ENCODE measurements at places on chromosomes 4 and X. TPM values are rescaled to one million over a fixed set of nuclear protein-coding genes. Genes with fewer than 3 reads are reported as not detected.

Gene UCHL1
- total RNA-seq = 0.34 TPM

DNA sequence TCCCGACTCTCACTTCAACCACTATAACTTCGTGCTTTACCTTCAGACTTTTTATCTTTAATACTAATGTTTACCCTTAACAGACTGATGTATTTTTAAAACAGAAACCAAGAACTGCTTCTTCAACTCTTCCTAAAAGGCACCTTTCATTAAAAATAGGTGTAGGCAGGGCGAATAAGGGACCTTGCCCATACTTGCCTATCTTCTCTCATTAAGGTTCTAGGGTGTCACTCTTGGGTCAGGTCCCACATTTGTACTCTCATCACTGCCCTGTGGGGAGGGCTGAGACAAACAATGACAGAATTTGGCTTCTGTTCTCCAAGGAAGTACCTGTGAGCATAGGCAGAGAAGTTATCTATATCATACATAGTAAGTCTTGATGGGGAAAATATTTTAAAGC, 69.7 kb downstream of the ANKRD50 start:
- H3K27me3 ChIP-seq = no peaks in the 10 kb centered on the region
- no peaks in the 10 kb centered on the region for H3K36me3 ChIP-seq
- H3K27ac ChIP-seq = no peak overlapping the region
- no peak for DNase-seq

- H3K27me3 ChIP-seq = no peaks in the 10 kb centered on the region
- no peak overlapping the region for H3K4me3 ChIP-seq
- H3K27ac ChIP-seq = no peak overlapping the region
- DNase-seq = no peak
- no peaks in the 10 kb centered on the region for H3K4me1 ChIP-seq
Measured at GRCh38 chrX:113001836-113002235, 161.2 kb upstream of the AMOT start.

- H3K27me3 ChIP-seq = peaks cover 12% of the 10 kb centered on the region
- no peak overlapping the region for H3K27ac ChIP-seq
- DNase-seq = no peak
- peaks cover 3% of the 10 kb centered on the region for H3K4me1 ChIP-seq
Measured at GRCh38 chr4:155445306-155445705, 68.5 kb upstream of the MAP9 start.

- no peak overlapping the region for H3K27ac ChIP-seq
- peaks cover 22% of the 10 kb centered on the region for H3K4me1 ChIP-seq
- no peak overlapping the region for H3K4me3 ChIP-seq
- no peak for DNase-seq
- H3K36me3 ChIP-seq = peaks cover 3% of the 10 kb centered on the region
Measured at GRCh38 chr4:103100691-103101090, 1.1 kb upstream of the BDH2 start.

GRCh38 chr4:161303551-161303950, 860.2 kb downstream of the FSTL5 start:
- no peak for DNase-seq
- no peaks in the 10 kb centered on the region for H3K27me3 ChIP-seq
- H3K4me1 ChIP-seq = no peaks in the 10 kb centered on the region
- no peak overlapping the region for H3K27ac ChIP-seq
- H3K36me3 ChIP-seq = no peaks in the 10 kb centered on the region

Measured in activated CD8-positive, alpha-beta T cell treated with anti-CD3 and anti-CD28 coated beads, Interleukin-2, amount 10 ng/mL, durations not matched to agents 7 days and 5 days (primary cell).